ENCODE measurements at places on chromosomes 2 and 18.

DNA sequence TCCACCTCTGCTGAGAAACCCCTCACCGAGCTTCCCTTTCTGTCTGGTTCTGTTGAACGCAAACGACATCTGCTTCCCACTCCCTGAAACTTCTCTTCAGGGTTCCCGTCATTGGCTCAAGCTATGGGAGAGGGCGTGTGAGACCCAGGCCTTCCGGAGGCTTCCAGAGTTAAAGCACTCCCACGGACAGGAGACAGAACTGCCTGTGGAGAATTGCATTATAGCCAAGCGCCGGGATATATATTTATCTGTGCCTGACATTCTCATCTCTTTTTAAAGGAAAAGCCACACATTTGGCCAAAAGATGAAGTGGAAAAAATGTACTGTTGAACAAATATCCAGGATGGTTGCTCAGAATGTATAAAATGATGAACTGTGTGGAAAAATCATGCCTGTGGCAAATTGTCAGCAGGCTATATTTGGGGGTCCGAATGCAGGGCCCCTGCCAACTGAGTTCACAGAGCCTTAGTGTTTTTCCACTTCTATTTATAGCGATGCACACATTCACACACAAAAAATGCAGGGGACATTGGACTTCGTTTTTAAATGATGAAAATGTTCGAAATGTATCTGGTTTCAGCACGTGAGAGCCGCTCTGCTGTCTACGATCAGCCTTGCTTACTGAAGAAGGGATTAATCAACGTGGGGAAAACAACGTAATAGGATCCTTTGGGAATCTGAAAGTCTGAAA lies 59.5 kb downstream of the E2F6 start:
- no peak for DNase-seq

GRCh38 chr18:79816981-79817606 lies 19.4 kb downstream of the KCNG2 start:
- DNase-seq: no peak

- no peak for DNase-seq
These were observed 3.8 kb downstream of the TGIF1 start for GRCh38 chr18:3453540-3454364.

GRCh38 chr2:84705858-84706257 lies 175.0 kb downstream of the TRABD2A start:
- DNase-seq: no peak

- no peak for DNase-seq
These were observed 94.0 kb downstream of the NYAP2 start for GRCh38 chr2:225493420-225494099.

DNA sequence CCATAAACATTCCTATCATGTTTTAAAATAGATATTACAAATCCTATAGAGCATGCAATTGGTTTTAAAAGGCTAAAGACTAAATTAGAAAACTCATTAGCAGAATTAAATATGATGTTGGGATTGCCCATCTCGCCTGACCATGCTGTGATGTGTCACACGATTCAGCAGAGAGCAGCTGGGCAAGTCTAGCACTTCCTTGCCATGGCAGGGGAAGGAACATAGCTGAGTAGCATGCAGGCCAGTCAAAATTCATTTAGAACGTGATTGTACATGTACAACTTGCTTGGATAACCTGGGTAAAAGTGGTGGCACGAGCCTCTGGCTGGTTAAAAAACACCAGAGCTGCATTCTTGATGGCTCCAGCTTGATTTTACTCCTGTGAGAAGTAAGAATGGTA lies 81.3 kb downstream of the SCN3A start:
- DNase-seq: no peak

DNA sequence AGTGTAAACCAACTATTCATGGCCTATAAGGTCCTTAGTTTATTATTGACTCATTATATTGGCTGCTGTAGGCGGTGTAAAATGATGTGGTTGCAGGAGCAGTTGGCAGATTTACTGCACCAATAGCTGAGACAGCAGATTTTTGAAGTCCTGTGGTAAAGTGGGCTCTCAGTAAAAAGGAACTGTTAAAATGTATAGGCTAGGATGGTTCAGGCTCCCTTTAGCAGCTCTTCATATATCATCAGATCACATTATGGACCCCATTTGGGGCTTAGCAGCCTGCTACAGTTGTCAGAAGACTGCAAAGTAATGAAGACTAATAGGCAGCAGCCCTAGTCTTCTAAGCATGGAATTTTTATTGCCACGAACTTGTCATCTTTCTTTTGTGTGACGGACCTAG lies 27.8 kb downstream of the MTX2 start:
- DNase-seq: no peak

DNA sequence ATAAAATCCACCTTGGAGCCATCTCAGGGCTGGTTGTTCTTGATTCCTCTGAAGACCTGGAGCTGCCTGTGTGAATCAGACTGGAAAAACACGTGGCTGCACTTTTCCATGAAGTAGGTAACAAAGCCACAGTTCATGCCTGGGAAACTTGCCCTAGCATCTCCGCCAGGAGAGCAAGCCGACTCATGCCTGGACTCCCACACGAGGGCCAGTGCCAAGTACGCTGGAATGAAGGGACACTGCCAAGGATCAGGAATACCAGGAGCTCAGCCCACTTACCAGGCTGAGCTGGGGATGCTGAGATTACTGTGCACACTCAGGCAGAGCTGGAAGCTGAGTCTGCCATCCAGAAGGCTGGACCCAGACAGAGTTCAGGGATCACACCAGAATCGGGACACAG lies 10.9 kb upstream of the FHL2 start:
- no peak for DNase-seq

DNA sequence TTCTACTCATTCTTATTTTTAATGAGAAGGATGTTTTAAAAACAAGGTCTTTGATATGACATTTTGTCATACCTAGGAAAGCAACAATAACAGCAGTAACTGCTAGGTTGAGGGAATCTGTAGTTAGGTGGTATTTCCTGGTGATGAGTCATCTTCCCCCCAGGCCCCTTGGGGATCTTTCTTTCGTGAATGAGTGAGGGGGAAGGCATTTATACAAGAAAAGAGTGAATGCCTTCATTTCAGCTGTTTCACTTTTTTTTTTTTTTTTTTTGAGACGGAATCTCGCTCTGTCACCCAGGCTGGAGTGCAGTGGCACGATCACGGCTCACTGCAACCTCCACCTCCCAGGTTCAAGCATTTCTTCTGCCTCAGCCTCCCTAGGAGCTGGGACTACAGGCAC lies 108.6 kb downstream of the MAP4K4 start:
- no peak for DNase-seq

DNA sequence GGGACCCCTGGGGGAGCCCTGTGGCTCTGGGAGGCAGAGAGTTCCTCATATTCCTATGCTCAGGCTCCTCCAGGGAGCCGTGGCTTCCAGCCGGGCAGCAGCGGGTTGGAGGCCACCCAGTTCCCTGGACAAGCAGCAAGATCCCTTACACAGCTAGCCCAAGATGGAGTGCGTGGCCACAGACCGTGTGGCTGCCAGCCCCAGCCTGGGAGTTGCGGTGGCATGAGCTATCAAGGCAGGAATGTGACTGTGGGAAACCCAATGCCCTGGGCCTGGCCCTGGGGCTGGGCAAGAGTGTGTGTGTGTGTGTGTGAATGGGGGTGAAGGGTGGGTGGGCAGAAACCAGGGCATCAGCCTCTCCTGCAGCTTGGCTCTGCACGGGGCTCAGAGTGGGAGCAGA lies 130.5 kb downstream of the DYSF start:
- no peak for DNase-seq

- no peak for DNase-seq
These were observed 43.4 kb upstream of the ASB18 start for GRCh38 chr2:236307641-236308040.

GRCh38 chr2:88667219-88667618 lies 24.3 kb upstream of the RPIA start:
- DNase-seq: no peak

GRCh38 chr2:113202305-113203216 lies 28.8 kb downstream of the PSD4 start:
- DNase-seq: no peak

DNA sequence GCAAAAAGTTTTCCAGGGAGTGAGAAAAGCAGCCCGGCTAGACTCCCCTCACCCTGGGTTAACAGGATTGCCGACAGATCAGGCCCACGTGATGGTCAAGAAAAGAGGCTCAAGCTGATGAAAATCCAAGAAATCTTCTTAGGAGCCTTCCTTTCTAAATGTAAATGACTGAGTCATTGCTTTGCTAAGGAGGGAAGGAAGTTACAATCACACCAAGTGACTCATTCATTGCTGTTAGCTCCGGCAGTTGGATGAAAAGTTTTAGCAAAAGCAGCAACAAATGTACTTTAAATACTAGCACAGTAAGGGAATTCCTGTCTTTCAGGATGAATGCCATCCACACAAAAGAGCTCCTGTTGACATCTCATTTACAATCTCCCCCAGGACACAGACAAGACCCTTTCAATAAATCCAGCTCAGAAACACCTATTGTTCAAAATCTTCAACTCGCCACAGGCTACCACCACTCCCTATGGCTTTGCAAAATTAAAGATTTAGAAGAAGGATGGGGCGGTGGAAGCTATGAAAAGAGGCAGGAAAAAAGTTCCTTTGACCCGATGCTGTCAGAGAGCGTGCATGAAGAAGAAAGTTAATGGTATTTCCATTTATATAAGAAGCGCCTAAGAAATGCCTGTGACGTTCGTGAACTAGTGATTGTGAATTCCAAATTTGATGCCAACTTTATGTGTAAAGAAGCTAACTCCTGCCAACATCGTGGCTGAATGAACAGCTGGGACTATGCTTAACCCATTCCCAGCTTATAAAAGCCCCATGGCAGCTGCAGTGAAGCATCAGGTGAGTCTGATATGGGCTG lies 153.7 kb downstream of the TGIF1 start:
- peak; percentile 36 for DNase-seq

- no peak for DNase-seq
These were observed 12.6 kb upstream of the EVA1A start for GRCh38 chr2:75573145-75573878.

DNA sequence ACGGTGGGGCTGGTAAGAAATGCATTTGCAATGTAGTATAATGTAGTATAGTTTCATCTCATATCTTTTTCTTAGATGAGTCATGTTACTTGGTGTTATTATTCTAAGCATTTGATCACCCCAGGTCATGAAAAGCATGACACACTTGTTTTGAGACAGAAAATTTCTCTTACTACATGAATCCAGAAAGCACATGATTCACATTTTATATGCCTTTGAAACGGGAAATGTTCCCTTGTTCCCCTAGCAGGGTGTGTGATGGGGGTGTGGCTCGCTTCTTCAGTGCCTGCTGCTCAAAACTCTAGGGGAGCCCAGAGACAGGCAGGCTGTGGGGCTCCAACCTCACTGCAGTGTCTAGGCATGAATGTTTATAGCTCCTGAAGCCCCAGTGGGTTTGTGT lies 116.0 kb upstream of the RAB27B start:
- DNase-seq: no peak

- peak; percentile 68 for DNase-seq
These were observed 111.6 kb upstream of the NABP1 start for GRCh38 chr2:191566344-191566743.

GRCh38 chr2:112566104-112566503 lies 18.3 kb upstream of the CHCHD5 start:
- DNase-seq: no peak

DNA sequence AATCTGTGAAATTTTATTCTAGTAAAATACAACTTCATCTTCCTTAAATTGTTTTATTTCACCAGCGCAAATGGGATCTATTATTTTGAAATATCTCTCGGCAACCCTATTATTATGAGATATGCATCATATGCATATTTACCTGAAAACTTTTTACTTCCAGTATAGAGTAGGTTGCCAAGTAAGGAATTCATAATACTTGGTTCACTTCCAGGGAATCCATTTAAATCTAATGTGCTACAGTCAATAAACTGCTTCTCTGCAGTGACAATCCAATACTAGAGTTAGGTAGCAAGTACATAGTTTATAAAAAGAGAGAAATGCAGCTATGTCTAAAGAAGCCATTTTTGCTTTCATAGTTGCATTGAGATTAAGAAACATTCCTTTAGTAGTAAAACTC lies 88.8 kb upstream of the FAM117B start:
- DNase-seq: no peak

DNA sequence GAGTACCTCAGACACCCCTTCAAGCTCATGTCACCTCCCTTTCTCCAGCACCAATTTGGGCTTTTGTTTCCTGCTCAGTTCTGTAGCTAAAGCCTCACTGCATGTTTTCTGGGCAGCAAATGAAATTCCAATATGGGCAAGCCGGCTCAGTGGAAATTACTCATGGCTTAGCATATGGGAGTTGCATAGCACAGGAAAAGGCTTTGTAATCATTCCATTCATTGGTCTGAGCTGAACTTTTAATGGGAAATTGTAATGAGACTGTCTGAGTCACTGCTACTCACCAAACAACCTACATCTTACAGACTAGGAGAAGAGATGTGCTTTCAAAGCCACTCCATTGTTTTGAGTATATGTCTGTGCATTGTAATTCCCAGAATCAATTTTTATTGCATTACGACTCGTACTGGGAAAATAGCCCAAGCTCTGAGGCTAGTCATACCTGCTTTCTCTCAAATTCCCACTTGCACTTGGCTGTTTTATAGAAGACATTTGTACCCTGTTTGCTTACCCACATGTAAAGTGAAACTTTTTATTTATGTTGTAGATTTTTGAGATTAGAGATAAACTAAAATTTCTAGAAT lies 139.5 kb upstream of the LRATD1 start:
- DNase-seq: no peak

DNA sequence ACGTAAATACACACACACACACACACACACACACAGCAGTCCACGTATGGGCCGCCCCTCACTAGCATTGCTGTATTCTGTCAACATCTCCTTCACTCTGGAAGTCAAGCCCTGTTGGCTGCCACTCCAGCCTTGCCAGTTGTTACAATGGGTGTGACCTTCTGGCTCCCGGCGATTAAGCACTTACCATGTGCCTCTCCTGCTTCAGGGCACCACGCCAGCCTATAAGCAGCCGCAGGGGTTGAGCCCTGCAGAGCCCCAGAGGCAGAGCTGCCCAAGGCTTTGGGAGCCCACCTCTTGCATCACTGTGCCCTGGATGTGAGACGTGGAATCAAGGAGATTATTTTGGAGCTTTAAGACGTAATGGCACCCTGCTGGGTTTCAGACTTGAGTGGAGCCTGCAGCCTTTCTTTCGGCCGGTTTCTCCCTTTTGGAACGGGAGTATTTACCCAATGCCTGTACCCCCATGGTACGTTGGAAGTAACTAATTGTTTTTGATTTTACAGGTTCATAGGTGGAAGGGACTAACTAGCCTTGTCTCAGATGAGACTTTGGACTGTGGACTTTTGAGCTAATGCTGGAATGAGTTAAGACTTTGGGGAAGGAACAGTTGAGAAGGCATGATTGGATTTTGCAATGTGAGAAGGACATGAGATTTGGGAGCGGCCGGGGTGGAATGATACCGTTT lies 54.5 kb upstream of the ROCK2 start:
- peak; percentile 20 for DNase-seq

DNA sequence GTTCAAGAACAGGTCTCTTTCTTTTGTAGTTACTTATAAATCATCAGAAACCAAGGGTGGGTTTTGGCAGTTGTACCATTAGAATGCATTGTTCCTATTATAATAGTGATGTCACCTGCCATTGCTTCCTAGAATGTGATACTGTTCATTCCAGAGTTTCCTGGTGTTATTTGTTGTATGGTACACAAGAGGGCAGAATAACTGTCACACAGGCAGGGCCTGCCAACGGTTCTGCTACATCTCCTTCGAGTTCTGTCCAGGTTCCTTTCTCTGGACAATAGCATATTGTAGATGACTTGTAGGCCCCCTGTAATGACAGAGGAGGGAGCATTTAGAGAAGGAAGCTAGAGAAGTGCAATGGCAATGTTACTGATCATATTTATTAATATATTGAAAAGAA lies 98.3 kb downstream of the KLHL14 start:
- peak; percentile 26 for DNase-seq

Measured in NCI-H146 (cell line).